Iris pigment epithelial cell (primary cell): ENCODE measurements at places on chromosomes 12 and 14.
A peak's percentile ranks its signal among the peaks of the same experiment; 100 is the strongest.

DNA sequence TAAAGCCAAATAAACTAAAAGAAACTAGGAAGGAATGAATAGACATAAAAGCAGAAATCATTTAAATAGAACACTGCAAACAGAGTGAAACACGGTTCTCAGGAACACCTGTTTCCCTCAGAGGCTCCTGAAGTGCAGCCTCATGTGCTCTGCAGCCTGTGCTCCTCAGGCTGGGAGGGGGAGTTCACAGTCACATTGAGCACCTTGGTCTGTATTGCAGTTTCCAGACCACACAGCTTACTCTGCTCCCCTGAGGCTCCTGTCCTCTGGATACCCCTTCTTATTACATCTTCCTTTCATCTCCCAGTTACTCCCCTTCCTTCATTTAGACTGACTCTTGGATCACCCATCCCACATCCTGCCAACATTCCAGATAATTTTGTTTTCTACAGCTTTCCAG is 49.7 kb upstream of the DCD start:
- DNase-seq: no peak

DNA sequence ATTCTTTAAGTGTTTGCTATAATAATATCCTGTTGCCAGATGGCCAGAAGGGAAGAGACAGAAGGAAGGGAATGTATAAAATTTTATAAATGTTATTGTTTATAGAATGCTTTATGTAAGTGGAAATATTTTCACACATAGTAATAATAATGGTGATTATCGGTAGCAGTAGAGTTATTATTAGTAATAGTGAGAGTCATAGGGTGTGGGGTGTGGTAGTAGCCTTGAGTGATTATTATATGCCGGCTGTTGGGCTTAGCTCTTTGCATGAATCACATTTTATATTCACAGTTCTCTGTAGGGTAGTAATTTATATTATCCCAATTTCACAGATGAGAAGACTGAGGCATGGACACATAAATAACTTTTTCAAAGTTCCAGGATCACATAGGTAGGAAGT is 391.4 kb downstream of the C12orf75 start:
- no peak for DNase-seq

GRCh38 chr14:105854600-105855245 is 328.3 kb downstream of the TMEM121 start:
- no peak for DNase-seq

- peak; percentile 88 for DNase-seq
Measured at GRCh38 chr12:15532364-15532977, 210.2 kb downstream of the PTPRO start.

- no peak for DNase-seq
Measured at GRCh38 chr12:17079251-17079909, 473.4 kb upstream of the LMO3 start.
